ENCODE measurements at places on chromosomes 6 and 20. TPM values are rescaled to one million over a fixed set of nuclear protein-coding genes. Genes with fewer than 3 reads are reported as not detected.

ENPP4 gene
- total RNA-seq: 27.8 TPM

OPN5 gene
- total RNA-seq: not detected

WFDC6 gene
- total RNA-seq: not detected

ZKSCAN4 gene
- total RNA-seq: 10.3 TPM

BTNL2 gene
- not detected for total RNA-seq

TINAG gene
- 0.16 TPM for total RNA-seq

DNA sequence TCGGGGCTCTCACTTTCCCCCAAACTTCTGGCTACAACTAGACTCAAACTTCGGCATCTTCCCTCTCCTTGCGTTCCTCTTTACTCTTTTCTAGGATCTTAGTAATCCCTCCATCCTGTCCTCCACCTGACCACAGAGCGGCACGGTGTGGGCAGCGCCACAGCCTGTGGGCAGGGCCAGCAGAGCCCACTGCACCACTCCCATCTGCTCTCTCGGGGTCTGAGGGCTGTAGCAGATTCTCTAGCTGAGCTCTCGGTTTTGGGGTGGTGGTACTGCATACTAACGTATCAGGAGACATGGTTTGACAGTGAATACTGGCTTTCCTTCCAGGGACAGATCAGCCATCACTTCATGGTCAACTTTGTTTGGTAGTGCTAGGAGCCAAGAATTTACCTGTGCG is 57.4 kb downstream of the EZR start:
- no peak for DNase-seq

DNA sequence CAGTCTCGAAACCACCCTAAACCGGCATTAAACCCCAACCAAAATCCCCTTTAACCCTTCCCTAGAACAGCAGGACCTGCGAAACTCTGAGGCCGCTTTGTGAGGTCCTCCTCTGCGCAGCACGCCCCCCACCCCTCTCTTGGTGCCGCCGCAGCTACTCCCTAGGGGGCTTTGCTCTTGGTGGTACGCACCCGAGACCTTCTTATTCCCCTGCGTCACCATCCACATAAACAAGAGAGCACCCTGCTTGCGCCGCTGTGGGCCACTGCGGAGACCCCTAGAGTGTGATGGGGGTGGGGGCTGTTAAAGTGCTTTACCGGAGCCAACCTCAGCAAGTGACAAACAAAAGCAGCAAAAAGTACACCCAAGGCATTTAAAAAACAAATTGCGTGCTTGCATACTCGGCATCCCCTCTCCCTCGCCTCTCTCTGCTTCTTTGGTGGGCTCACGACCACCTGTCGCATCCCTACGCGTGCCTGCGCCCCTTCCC is 502 bp upstream of the GNAS start:
- no peak for DNase-seq

GRCh38 chr20:63497946-63498935 is 642 bp downstream of the EEF1A2 start:
- peak; percentile 33 for DNase-seq

- DNase-seq: no peak
These were observed 374.6 kb upstream of the JARID2 start for GRCh38 chr6:14871221-14871620.

- no peak for DNase-seq
These were observed 2.2 kb downstream of the ADGRF4 start for GRCh38 chr6:47700596-47700995.

GRCh38 chr20:37902504-37903313 is at the start of gene VSTM2L:
TSS of gene VSTM2L (plus strand) at chr20:37903127. CDS start at chr20:37903351, 224 bp downstream.
- peak; percentile 45 for DNase-seq

DNA sequence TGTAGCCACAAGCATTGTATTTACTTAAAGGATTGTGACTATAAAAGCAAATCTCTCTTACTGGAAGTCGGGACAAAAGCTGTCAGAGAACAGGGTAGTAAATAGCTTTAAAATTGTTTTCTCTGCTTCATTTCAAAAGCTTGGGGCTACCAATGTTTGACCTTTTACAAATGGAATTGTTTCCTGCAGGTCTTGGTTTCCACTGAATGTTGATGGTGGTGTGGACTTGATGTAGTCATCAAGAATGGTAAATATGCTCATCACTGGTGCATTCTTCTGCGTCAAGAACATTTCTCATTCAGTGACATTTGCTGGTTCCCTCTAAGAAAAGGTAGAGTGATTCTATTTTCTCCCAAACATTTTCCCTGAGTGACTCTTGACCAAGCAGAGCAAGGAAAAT is 435.4 kb upstream of the KHDRBS2 start:
- no peak for DNase-seq

DNA sequence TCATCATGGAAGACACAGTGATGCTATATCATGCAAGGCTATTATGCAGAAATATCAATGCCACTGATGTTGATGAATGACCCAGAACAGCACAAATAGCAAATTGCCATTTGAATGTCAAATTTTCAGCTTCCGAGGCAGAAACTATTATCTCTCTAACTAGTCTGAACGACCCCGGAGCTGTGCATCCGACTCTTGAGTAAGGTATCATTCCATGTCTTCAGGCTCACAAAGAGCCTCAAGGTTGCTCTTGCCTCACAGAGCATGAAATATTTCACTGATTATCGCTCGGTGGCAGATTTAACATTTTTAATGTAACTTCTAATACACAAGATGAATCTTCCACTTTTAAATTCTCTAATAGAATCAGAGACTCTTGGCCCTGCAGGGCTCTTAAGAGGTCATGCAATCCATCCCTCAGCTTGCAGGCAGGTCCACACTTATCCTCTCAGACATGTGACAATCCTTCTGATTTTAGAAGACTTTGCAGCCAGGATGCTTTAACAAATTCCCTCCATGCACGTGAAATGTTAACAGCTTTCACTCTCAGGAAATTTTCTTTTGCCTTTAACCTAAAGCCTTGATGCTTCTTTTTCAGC is 221.0 kb downstream of the FRK start:
- no peak for DNase-seq

GRCh38 chr20:58587467-58587866 is 63.6 kb upstream of the STX16 start:
- DNase-seq: no peak

- peak; percentile 5 for DNase-seq
These were observed 13.9 kb upstream of the IPCEF1 start for GRCh38 chr6:154370545-154370944.

GRCh38 chr6:170129691-170130171 is 161.1 kb downstream of the DLL1 start:
- DNase-seq: peak; percentile 13

DNA sequence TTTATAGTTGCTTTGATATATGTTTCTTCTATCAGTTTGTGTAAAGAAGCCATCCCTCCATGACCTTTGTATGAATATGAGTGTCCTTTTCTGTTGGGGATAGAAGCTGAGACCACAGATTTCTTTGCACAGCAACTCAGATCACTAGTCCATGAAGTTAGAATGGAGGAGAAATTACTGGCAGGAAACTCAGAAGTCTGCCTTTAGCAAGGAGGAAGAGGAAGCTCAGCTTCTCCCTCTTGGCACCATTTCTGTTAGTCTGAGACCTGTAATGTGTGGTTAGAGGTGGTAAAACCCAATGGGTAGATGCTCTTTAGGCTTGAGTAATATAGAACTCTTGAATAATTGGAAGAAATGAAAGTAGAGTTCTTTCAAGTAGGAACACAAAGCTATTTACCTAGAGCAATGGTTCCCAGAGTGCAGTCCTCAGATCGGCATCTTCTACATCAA is 995.3 kb upstream of the FLRT3 start:
- DNase-seq: no peak

DNA sequence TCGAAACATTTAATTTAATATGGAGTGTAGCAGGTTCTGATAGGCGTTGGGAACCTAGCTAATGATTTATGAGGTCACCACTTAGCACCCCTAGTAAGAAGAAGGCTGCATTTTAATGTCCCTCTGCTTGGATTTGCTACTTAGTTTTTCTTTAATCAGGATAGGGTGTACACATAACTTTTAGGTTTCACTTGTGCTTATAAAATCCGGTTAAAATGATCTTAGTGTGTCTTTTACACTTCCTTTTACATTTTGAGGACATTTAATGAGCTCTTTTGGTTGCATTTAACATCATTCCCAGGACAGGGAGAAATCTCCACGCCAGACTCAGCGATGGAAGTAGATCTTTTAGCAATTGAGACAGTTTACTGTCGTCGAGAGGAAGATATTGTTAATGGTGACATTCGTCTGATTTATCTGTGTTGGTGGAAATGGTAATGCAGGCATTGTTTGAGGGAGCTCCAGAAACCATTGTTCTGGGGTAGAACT is 5.6 kb downstream of the TFAP2A start:
- DNase-seq: no peak

- DNase-seq: no peak
These were observed 248.9 kb downstream of the PTPRK start for GRCh38 chr6:128271527-128271926.

GRCh38 chr20:44491635-44492395 is 16.1 kb downstream of the TTPAL start:
- no peak for DNase-seq

DNA sequence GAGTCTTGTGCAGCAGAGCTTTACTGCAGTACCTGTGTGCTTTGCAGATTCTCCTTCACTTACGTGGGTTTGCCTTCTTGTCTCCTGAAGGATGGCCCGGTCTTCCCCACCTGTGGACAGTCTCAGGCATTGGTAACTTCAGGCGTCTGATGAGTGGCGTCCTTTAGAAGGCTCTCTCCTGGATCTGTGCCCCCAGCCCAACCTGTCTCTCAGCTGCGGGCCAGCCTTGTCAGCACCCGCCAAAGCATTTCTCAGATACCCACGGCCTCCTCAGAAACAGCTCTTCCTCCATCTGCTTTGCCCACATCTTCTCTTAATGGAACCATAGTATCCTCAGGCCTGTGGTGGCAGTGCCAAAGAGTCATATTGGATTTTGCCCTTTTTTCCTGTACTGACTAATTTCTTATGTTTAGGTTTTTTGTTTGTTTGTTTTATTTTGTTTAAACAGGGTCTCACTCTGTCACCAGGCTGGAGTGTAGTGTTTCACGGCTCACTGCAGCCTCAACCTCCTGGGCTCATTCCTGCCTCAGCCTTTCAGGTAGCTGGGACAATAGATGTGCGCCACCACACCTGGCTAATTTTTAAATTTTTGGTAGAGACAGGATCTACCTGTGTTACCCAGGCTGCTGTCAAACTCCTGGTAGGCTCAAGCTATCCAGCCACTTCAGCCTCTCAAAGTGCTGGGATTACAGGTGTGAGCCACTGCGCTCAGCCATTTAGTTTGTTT is 96.6 kb downstream of the ARID1B start:
- DNase-seq: no peak

DNA sequence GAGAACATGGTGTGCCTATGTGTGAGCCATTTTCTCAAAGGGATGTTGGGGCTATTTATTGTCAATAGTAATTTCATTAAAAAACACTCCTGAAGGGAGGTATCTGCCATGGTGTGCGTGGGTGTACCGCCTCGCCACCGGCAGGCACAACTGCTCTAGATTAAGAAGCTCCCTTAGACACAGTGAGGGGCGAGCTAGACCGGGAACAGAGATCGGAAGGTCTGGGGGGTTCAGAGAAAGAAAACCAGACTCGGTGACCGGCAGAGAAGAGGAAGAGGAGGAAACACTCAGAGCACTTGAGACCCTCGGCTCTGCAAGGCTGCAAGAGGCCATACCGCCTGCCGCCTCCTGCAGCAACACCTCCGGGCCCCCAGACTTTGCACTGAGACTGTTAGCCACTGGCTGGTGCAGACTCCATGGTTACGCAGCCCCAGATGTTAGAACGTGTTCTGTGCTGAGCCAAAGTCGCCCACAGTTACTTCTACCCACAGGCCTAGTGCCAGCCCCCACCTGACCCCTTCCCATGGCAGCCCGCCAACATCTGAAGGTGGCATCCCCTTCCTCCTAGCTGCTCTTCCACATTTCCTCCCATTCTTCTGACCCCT is 18.1 kb downstream of the PXDC1 start:
- no peak for DNase-seq

- no peak for DNase-seq
These were observed 210.4 kb downstream of the ALDH8A1 start for GRCh38 chr6:134739299-134740026.

- no peak for DNase-seq
These were observed 13.9 kb downstream of the C6orf15 start for GRCh38 chr6:31098449-31098938.

DNA sequence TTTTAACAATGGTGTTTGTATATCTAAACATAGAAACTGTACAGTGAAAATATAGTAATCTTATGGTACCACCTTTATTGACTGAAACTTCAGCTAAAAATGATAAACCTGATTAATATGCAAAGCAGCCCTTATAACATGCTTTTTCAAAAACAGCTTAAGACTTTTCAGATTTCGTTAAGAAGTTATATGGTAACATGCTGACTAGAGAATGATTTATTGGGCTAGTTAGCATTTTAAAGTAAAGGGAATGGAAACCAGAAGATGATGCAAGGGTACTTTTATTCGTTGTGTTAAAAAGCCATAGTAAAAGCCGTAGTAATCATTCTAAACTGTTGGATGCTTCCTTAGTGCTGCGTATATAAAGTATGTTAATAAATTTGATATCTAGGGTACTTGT is 50.5 kb downstream of the CBFA2T2 start:
- DNase-seq: no peak

- DNase-seq: no peak
These were observed 10.1 kb downstream of the MTCH1 start for GRCh38 chr6:36976007-36976264.

GRCh38 chr6:143840595-143841265 is 2.4 kb upstream of the LTV1 start:
- no peak for DNase-seq

DNA sequence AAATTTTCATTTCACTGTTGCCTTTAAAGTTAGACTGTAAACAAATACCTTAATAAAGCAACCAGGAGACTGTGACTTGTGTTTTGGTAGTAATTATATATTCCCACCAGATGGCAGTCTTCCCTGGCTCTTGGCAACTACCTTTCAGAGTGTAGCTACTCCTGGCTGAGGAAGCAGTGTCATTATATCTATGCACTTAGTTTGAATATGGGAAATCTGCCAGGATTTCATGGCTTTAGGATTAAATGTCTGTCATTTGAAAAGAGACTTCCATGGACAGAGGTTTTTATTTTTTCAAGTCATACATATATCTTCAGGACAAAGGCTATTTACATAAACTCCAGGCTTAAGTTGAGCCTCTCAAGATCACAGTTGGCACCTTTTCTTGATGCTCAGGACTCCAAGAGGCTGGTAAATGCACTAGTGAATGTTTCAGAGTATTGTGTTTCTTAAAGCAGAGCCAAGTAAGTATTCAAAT is 160.1 kb downstream of the C6orf58 start:
- no peak for DNase-seq

DNA sequence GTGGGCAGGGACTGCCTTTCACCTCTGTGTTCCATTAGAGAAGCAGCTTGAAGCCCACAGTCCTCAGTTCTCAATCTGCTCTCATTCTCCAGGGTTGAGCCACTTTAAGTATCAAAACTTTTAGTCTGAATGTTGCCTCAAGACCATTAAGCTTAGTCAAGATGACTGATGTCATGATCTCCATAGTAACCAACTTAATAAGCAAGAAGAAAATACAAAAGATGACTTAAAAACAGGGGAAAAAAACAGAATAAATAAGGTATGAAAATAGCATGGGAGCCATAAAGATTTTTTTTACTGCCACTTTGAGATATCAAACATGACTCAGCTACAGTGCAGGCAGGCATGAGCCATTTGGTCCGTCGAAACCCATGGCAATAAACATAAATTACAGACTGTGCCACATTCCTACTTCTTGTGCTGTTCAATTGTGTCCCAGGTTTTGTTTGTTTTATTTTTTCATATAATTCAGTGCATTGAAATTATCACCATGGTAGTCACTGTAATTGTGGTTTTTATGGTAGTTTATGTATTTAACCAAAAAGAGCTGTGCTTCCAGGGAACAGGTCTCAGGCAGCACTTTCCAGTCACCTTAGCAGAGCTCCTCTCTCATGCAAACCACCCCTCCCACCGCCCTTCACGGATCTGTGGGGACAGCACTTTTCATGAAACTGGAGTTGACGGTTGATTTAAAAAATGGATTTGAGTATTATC is 156.5 kb upstream of the INSM1 start:
- DNase-seq: no peak

All from occipital lobe (tissue), 3 donors.